ENCODE measurements at places on chromosomes 7 and 10. TPM values are rescaled to one million over a fixed set of nuclear protein-coding genes. Genes with fewer than 3 reads are reported as not detected.

GRID1 gene
- total RNA-seq, result 1.0 TPM

SLC18A3 gene
- not detected for total RNA-seq

RNF32 gene
- total RNA-seq, result 0.99 TPM

NFKB2 gene
- 17.9 TPM for total RNA-seq

GRCh38 chr10:22801785-22802184 is 87.4 kb upstream of the PIP4K2A start:
- DNase-seq, result no peak

DNA sequence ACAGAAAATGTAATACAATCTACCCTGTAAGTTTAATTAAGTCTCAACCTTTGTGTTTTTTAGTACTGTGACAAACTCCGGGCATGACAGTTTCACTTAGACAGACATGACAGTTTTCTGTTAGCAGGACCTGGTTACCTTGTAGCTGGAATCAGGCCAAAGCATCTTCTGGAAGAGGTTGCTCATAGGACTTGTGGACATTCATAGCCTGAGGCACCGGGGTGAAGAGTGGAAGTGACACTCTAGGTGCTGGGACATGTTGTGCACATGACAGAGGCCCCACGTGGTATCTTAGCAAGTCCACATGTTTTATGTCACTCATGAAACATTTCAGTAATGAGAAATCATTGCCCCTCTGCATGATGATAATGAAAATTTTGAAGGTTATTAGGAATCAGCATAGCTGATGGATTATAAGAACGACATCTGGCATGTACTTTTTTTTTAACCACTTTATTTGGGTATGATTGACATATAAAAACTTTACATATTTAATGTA is 441.4 kb downstream of the CNTNAP2 start:
- no peak for DNase-seq

All from body of pancreas (tissue), 4 donors.